ENCODE measurements at places on chromosomes 12 and 14. TPM values are rescaled to one million over a fixed set of nuclear protein-coding genes. Genes with fewer than 3 reads are reported as not detected.
A peak's percentile ranks its signal among the peaks of the same experiment; 100 is the strongest.

GRCh38 chr14:90384543-90384911 is 12.3 kb upstream of the CALM1 start:
- DNase-seq = no peak

- DNase-seq = no peak
These were observed 126.4 kb downstream of the SCN8A start for GRCh38 chr12:51717326-51717925.

- DNase-seq = peak; percentile 81
These were observed 25.9 kb downstream of the RHOF start for GRCh38 chr12:121767525-121768016.

- no peak for DNase-seq
These were observed 33.3 kb downstream of the DYNC1H1 start for GRCh38 chr14:101997429-101998336.

DNA sequence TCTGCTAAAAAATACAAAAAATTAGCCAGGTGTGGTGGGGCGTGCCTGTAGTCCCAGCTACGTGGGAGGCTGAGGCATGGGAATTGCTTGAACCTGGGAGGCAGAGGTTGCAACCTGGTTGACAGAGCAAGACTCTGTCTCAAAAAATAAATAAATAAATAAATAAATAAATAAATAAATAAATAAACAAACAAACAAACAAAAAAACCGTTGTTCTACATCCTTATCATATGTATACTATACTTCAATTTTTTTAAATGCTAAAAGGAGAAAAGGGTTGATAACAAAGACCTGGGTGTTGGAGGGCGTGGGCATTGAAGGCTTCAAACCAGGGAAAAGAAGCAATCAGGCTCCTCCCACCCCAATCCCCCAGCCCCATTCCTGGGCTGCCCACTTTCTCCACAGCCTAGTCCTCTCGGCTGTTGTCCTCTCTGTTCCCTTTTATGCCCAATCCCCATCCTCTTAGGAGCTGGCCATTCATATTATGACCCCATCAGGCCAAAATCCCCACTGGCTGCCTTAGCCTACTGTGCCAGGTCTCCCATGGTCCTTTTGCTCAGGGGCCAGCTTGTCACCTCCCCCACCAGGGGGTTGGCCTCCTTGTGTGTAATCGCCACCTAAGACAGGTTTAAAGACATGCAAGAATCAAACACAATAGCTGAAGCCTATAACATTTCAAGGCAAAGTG is 30.2 kb downstream of the CLMN start:
- no peak for DNase-seq

LHX5 gene
- not detected for total RNA-seq
